ENCODE measurements at places on chromosomes 7 and 10.
A peak's percentile ranks its signal among the peaks of the same experiment; 100 is the strongest.

DNA sequence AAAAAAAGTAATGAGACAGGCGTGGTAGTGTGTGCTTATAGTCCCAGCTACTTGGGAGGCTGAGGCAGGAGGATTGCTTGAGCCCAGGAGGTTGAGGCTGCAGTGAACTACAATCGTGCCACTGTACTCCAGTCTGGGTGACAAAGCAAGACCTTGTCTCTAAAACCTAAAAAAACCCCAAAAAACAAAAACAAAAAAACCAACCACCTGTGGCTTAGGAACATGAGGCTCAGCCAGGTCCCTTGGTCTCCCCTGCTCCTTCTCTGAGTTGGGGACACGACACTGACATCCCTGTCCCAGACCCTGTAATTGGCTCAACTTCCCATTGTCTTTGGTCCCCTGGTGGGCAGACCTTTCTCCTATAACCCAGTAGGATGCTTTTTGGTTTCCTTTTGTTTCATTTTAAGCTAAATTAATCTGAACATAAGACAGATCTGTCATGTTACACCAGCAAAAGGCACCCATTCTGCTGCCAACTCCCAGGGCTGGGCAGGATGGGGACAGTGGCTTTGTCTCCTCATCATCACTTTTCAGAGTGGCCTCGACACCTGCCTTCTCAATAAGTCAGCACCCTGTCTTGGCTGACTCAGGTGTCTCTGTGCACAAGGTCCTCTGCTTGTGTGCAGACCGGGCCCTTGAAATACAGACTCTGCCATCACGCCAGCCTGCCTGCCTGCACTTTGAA, 74.4 kb downstream of the MYL10 start:
- DNase-seq, result no peak

DNA sequence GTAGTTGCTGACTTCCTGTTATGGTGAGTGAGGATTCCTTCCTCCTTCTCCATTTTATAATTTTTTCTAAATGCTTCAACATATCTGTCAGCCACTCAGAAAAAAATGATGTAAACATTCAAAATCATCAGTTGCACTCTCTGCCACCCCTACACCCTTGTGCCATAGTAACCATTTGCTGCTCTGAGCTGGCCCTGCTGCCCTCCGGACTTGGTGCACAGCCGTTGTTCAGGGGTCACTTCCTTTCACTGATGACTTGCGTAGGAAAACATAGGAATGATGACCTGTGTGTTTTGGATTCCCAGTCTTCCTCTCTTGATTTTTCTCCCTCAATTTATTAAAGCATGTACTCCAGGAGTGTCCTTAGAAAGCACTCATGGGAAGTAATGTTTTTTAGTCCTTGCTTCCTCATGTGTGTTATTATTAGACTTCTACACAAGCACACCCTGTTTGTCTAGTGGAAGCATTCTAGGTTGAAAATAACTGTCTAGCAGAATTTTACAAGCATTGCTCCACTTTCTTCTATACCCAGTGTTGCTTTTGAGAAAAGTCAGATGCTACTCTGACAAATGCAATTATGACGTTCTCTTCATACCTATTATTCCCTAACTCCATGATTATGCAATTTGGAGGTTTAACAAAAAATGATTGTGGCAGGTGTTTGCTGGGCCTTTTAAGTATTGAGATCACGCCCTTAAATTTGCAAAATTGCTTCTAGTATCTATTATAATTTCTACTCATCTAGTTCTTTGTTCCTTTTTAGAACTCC, 62.6 kb upstream of the MTPN start:
- DNase-seq, result no peak

GRCh38 chr10:84356928-84357327, 28.5 kb downstream of the CCSER2 start:
- no peak for DNase-seq

DNA sequence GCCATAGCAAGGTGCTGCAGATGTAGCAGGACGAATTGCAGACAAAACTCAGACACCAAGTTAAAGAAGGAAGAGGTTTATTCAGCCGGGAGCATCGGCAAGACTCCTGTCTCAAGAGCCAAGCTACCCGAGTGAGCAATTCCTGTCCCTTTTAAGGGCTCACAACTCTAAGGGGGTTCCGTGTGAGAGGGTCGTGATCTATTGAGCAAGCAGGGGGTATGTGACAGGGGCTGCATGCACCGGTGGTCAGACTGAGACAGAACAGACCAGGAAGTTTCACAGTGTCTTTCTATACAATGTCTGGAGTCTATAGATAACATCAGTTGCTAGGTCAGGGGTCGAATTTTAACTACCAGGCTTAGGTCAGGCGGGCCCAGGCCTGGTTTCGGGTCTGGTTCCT, 222.0 kb upstream of the C7orf33 start:
- no peak for DNase-seq

- DNase-seq, result no peak
These were observed 49.7 kb upstream of the KIF5B start for GRCh38 chr10:32105782-32106382.

DNA sequence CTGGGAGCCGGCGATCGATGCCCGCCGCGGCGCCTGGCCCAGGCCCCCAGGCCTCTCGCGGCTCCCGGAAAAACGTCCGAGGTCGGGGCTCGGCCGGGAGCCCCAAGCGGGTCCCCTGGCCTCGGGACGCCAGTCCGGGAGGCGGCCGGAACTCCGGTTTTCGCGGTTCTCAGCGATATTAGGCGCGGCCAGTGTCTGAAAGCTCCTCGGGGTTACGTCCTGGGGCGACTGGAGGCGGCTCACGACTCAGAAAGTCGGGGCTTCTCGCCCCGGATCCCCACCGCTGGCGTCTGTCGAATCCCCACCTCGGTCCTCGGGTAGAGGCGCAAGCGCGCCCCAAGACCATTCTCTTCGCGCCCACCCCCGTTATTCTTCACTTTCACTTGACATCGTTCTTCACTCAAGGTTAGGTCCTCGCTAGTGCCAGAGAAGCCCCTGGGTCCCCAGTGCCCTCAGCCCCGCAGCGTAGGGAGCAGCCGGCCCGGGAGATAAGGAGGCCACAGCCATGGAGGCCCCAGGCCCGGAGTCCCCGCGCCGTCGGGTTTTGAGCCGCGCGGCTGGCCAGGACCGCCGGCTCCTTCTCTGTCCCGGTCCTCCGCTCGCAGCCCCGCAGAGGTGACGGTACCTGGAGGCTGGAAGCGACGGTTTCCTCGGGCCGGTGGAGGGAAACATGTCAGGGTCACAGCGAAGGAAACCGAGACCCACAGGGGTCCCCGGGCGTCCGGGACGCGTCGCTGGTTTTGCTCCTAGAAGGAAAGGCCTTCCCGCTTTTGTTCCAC, 35.2 kb upstream of the EBLN1 start:
- DNase-seq, result peak; percentile 19

- no peak for DNase-seq
These were observed 1402.5 kb upstream of the CELF2 start for GRCh38 chr10:9615189-9615588.

DNA sequence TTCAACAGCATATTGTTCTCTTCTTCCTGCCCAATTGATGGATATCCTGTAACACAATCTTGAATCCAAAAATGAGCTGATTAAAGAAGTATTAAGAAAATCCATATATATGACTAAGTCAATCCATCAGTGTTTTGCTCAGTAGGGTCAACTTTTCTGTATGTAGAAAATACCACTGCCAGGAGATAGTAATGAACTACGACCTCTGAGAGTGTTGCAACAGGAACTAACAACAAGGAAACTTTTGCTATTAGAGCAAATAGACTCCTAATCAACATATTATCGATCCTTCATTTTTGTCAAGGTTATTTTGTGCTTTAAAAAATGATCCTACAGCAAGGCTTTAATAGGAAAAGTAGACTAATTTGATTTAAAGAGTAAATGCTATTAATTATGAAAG, 405.3 kb upstream of the ETV1 start:
- DNase-seq, result no peak

DNA sequence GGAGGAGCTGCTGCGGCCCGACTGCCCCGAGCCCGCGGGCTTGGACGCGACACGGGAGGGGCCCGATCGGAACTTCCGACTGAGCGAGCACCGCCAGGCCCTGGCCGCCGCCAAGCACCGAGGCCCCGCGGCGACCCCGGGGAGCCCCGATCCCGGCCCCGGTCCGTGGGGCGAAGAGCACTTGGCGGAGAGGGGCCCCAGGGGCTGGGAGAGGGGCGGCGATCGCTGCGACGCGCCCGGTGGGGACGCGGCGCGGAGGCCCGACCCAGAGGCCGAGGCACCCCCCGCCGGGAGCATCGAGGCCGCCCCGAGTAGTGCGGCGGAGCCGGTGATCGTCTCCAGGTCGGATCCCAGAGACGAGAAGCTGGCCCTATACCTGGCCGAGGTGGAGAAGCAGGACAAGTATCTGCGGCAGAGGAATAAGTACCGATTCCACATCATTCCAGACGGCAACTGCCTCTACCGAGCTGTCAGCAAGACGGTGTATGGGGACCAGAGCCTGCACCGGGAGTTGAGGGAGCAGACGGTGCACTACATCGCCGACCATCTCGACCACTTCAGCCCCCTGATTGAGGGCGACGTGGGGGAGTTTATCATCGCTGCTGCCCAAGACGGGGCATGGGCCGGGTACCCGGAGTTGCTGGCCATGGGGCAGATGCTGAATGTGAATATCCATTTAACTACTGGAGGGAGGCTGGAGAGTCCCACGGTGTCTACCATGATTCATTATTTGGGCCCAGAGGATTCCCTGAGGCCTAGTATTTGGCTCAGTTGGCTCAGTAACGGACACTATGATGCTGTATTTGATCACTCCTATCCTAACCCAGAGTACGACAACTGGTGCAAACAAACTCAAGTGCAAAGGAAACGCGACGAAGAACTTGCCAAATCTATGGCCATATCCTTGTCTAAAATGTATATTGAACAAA, 1.4 kb downstream of the OTUD1 start:
- peak; percentile 23 for DNase-seq

DNA sequence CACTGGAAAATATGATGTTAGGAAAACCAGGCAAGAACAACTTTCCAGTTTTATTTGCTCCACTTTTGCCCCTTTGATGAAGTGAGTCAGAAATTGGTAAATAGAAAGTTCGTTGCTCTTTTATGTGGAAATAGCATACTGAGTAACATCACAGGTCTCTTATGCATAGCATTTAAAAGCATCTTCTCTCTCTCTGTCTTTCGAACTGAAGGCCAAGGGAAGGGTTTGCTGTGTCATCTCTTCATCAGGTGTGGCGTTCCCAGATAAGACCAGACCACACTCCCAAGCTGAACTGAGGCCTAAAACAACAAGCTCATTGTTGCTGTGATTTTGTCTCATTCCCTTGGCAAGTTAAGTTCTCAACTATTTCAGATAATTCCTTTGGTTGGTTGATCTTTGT, 131.8 kb upstream of the GRB10 start:
- DNase-seq, result no peak

GRCh38 chr10:74058658-74059057, 60.7 kb downstream of the VCL start:
- peak; percentile 23 for DNase-seq

- DNase-seq, result peak; percentile 39
These were observed 23.7 kb downstream of the XPNPEP1 start for GRCh38 chr10:109899356-109900331.

GRCh38 chr10:112539340-112539739, 92.3 kb downstream of the VTI1A start:
- no peak for DNase-seq

- DNase-seq, result no peak
These were observed 1.7 kb upstream of the CACNA2D1 start for GRCh38 chr7:82445271-82445670.

DNA sequence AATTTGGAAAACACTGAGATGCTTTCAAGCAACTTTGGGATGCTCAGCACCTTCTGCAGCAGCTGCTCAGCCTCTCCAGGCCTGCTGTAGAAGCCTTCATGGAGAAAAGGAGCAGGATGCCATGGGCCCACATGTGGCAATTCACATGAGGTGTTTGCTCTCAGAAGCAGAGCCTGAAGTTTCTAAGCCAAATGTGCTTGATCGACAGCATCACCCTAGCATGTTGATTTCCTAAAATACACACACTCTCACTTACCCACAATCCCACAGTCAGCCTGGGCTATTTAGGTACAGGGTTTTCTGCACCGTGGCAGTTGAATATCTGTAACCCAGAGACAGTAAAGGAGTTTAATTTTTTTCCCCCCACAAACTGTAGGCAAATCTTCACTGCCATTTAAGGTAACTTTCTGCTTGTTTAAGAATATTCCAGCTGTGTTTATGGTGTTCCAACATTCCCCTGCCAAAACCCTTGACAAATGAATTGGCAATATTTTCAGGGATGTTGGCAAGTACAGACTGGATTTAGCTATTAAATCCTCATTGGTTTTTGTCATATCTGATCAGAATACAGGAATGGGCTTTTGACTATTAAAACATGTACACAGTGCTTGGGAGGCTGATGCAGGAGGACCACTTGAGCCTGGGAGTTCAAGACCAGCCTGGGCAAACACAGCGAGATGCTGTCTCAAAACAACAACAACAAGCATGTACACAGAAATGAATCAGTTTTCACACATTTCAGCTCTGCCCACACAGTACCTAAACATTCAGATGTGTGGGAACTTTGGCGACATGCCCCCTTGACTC, 244.2 kb downstream of the CELF2 start:
- peak; percentile 81 for DNase-seq

- DNase-seq, result no peak
These were observed 7.1 kb downstream of the POLD2 start for GRCh38 chr7:44116087-44116788.

- DNase-seq, result peak; percentile 38
These were observed 642 bp upstream of the PRKG1 start for GRCh38 chr10:51073453-51074237.

DNA sequence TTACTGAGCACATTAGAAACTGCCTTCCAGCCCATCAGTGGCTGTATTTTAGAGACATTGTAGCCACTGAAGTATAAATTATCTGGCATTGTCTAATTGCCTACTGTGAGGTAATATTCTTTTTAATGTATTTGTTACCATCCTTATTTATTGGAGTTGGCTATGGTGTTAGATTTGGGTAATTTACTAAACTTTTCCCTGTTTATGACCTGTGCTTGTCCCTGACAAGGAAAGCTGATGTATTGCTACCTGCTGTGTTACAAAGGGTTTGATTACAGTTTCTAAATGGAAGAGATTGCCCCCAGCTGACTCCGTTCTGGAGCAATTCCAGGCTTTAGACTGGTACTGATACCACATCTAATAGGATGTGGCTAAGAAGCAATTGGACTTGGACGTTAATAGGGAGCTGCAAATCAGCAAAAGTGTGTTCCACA, 12.3 kb upstream of the ASCC1 start:
- DNase-seq, result peak; percentile 55

GRCh38 chr10:100814751-100815474, 69.5 kb downstream of the PAX2 start:
- no peak for DNase-seq

GRCh38 chr10:58998924-58999713, 177.3 kb upstream of the PHYHIPL start:
- peak; percentile 78 for DNase-seq

DNA sequence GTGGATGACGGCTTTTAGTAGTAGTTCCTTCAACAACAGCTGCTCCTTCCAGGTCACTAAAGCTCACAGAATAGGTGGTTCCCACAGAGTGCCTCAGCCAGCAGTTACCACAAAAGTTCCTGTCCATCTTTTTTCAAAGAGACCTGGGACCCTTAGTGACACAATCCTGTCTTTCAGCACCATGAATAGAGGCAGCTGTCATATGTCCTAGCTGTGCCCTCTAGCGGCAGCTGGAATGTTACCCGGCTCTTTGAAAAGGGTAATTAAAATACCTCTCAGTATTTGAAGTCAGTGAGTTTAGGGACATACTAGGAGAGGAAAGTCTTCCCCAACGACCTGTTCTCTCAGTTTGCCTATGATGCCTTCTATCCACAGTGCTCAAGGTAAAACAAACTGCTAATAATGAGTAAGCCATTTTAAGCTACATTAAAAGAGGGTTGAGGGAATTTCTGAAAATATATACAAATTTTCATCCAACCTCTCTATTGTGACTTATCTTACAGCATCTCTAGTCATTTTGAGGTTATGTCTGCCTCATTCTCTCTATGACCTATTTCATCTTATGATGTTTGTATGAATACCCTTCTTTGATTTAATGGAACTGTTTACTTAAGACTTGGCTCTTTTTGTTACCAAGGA, 290.8 kb downstream of the NXPH1 start:
- peak; percentile 56 for DNase-seq
